ENCODE measurements at places on chromosomes 7 and 10.

DNA sequence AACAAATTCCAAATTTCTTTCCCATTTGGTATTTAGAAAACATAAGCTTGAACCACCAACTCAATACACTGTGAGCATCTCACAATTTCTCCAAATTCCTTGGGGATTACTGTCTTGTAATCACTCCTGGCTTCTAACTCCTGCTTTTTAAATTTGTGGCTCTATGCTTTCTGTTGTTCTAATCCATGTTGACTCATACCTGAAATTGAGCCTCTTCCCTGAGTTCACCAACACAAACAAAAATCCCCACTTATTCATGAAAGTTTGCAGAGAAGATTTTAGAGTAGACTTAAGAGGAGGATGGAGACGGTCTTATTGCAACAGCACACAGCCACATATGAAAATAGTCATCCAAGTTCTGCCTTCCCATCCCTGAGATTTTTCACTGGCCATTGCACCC is 252.5 kb downstream of the PTEN start:
- DNase-seq, result no peak

GRCh38 chr10:86216886-86217285 is 149.7 kb downstream of the GRID1 start:
- DNase-seq, result no peak

DNA sequence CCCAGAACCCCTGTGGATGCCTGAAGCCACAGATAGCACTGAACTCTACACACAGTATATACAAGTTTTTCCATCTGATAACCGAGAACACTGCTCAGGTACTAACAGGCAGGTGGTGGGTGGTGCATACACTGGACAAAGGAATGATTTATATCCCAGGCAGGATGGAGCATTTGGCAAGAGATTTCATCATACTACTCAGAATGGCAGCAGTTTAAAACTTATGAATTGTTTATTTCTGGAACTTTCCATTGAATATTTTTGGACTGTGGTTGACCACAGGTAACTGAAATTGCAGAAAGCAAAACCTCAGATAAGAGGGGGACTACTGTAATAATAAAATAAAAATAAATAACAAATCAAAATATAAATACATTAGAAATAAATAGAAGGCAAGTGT is 10.9 kb upstream of the KCNMA1 start:
- DNase-seq, result no peak

GRCh38 chr7:44505595-44505994 is 15.1 kb upstream of the NUDCD3 start:
- no peak for DNase-seq

- DNase-seq, result no peak
Observed at GRCh38 chr10:5538892-5539651, 14.3 kb downstream of the CALML3 start.

DNA sequence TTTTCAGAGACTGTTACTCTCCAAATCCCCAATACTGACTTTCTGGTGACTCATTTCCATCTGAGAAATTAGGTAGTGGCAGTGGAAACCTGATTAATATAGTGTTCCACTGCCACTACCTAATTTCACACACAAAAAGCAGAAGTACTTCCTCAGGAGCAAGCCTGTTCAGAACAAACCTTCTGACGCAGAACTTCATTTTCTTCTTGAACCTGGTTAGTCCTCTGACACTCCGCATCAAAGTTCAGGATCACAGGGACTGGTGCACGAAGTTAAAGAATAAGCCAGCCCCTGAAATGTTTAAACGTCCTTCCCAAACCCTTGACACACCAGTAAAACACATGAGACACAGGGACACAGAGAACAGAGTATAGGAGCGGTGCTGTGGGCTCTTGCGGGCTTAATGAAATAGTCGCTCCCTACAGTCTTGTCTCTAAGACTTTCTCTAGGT is 4.4 kb downstream of the WDR91 start:
- no peak for DNase-seq

DNA sequence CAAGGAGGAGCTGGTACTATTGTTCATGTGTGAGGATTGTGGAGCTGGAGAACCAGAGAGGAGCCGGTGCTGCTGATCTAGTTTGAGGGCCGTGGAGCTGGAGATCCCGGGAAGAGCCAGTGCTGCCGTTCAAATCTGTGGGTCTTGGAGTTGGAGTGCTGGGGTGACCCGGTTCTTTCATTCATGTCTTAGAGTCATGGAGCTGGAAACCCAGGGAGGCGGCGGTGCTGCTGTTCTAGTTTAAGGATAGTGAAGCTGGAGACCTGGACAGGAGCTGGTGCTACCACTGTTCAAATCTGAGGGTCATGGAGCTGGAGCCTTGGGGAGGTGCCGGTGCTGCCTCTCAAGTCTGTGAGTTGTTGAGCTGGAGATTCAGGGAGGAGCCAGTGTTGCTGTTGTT is 88.5 kb upstream of the ZNF479 start:
- no peak for DNase-seq

DNA sequence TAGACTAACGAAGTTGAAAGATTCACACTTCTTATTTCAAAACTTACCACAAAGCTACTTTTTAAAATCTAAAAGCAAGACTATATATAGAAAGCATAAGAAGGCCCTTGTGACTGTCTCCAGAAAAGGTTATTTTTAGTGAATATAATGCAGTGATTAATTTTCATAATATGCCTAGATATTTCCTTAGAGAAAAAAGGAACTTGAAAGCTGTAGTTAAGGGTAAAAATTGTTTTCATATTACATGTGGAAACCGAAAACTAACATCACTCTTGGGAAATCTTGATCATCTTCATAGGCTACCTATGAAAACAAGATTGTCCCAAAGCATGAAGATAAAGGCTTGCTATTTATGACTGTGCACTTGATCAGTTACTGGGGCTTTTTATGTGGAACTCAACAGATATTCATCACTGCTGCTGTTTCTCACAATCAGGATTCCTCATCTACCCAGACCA is 223.2 kb downstream of the SH2D4B start:
- no peak for DNase-seq

DNA sequence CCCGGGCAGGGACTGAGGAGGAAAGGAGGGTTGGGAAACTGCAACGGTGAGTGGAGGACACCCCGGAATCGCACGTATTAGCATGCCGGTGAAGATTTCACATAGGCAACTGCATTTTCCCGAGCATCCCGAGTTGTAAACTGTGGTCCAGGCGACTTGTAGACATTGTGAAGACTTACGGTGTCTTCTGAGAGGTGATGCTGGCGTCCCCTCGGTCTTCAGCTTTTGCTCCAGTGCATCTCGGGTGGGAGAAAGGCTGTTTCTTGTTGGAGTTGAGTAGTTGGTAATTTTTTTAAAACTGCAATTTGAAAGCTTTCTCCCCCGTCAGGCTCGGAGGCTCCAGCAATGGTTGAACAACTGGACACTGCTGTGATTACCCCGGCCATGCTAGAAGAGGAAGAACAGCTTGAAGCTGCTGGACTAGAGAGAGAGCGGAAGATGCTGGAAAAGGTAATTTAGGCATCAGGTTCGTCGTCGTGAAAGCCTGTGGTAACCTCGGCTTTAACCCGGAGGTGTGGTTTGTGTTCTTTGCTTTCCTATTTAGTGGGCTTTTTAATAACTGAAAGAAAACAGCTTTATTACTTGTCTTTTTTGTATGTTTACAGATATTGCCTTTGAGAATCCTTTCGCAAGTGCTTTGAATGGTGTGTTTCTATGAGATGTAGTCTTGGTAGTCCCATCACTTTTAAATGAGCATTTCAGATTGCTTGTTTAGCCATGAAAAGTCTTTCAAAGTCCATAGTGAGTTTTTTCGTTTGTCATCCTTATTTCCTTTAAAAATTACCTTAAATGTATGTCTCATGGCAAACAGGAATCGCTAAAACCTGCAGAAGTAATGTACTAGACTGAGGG is 687 bp downstream of the HELLS start:
- peak; percentile 46 for DNase-seq

- DNase-seq, result no peak
Observed at GRCh38 chr7:885261-885892, 9.0 kb downstream of the GET4 start.

- DNase-seq, result no peak
Observed at GRCh38 chr7:47482013-47482875, 99.7 kb downstream of the TNS3 start.

- DNase-seq, result no peak
Observed at GRCh38 chr7:117600911-117601310, 121.1 kb downstream of the CFTR start.

DNA sequence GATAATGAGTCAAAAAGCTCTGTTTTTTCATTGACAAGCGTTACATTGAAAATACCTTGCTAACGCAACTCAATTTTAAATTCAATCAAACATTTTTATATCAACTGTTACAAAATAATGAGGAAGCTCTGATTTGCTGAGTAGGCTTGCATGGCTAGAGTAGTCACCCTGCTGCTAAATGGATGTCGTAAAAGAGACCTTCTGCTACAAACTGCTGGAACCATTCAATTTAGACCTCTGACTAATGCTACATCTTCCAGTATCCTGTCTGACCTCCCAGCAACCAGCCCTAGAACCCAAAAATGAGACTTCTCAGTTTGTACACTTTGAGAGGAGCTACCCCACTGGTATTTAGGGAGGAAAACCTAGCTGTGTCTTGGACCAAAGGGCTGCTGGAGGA is 84.0 kb upstream of the ELMO1 start:
- no peak for DNase-seq
